ENCODE measurements at places on chromosomes 7 and 10.
A peak's percentile ranks its signal among the peaks of the same experiment; 100 is the strongest.

DNA sequence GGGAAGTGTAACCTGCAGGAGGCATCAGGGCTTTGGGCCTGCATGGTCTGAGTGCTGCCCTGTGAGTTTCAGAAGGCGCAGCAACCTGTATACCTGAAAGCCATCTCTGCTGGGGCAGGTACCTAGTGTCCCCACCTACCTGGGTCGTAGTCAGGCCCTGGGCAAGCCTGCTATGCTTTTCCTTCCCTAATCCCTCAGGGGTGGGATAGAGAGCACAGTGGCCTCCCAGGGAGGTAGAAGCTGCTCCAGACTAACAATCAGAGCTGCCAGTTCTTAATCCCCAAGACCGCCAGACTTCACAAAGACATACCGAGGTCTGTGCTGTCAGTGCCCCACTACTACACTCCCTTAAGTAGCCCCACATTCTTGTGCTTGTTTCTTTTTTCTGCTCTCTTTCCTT lies 52.0 kb downstream of the PTEN start:
- peak; percentile 70 for DNase-seq

- DNase-seq = no peak
Observed at GRCh38 chr10:63627881-63628296, 106.7 kb downstream of the REEP3 start.

DNA sequence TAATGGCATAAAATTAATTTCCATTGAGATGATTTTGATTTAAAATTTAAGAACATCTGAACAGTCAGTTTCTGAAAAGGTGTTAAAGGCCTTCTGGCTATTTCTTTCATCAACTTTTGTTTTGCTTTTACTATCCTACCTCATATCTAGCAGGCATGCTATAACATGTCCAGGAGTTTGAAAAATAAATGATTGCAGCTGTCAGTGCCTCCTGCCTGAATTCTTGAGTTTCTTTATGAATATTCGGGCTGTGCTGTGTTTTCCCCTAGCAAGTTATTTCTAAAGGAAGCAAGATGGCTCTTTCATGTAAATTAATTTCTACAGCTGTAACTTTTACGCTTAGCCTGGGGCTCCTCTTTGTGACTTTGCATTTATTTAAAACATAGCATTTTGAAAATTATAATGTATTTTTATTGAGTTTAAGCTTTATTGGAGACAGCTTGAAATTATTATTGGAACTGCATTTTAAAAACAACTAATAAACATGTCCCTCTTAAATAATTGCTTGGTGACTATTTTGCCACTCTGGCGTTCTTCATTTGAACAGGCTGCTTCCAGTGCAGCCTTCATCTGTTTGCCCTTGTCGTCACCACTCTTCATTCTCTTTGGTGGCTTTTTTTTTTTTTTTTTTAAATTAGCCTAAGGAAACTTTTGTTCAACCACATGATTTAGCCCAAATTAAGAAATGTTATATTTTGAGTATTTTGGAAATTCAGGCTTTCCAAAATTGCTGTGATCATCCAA lies 1083.4 kb upstream of the LRRN3 start:
- DNase-seq = no peak

DNA sequence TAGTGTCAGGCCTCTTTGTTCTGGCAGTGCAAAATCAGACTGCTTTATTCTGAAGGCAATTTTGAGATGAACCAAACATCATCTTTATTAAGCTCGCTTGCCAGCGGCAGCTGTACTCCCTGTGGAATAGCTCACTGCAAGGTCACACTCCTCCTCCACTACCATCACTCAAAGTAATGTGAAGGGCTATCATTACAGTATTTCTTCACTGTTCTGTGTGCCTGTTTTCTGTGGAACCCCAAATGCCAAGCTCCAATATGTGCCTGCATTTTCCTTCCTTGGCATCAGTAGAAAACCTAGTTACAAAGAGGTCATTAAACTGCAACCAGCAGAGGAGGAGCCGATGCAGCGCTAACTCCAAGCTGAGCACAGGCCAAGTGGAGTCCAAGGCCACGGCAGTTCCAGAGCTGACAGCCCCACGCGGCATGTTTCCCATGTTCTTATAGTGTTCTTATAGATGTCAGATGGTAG lies 21.4 kb downstream of the BCCIP start:
- no peak for DNase-seq

DNA sequence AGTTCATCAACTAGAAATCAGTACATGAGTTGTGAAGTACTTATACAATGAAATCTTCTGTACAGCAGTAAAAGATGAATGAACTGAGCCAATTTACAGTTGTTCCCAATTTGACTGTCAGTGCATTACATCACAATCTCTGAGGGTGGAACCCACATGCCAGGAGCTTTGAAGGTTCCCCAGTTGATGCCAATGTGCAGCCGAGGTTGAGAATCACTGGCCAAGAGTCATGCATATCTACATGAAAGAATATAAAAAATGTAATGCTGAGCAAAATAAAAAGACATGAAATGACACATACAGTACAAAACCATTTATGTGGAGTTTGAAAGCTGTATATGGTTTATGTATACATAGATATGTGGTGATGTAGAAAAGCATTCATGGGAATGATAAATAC lies 22.1 kb upstream of the CCNJ start:
- DNase-seq = no peak

GRCh38 chr10:88617772-88618300 lies 31.3 kb downstream of the LIPJ start:
- no peak for DNase-seq

DNA sequence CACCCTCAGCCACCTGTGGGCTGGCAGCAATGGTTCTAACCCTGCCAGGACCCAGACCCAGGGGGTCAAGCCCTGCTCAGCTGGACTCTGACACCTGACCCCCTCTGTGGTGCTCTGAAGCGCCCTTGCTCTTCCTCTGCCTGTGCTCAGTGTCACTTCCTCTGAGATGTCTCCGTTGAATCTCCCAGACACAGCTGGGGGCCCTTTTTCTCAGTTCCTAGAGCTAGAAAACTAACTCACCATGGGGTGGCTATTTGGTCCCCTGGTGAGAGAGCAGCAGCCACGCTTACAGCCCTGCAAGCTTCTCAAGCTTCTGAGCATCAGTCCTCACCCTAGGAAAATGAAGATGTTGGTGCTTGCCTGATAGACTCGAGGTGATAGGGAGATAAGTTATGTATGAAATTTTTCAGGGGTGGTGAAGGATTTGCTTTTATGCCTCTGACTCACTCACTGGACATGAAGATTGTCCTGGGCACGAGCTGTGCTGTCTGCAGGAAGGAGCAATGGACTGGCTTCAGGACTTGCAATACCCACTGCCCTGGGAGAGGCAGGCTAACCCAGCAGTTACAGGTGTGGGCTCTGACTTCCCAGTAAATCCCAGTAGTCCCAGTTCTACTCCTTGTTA lies 29.6 kb downstream of the COL13A1 start:
- peak; percentile 46 for DNase-seq

DNA sequence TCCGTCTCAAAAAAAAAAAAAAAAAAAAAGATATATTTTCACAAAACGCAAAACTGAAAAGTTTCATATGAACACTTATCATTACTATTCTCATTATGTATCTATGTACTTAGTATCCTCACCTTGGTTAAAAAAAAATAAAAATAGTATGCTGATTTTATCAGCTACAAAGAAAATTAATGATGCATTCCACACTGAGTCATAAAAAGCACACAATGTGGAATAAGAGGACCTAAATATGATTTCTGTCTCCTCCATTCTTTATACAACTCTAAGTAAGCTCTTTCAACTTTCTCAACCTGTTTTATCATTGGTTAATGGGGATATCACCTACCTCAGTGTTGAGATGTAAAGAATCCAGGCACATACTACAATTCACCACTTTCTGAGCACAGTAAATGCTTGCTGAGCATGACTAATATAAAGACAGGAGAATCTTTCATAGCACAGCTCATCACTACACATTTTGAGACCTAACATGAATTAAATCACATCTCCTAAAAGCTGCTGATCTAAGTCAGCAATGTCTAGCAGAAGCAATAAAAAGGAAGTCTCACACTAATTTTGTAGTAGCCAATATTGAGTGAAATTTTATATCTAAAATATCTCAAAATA lies 2.7 kb downstream of the SNX13 start:
- DNase-seq = peak; percentile 11

DNA sequence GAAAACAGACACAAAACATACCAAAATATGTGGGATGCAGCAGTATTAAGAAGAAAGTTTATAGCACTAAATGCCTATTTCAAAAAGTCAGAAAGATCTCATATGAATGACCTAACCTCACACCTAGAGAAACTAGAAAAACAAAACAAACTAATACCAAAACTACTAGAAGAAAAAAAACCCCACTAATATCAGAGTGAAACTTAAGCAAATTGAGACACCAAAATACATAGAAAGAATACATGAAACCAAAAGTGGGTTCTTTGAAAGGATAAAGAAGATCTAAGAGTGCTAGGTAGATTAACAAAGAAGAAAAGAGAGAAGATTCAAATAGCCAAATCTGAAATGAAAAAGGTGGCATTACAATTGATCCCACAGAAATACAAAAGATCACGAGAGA lies 494.1 kb downstream of the SH2D4B start:
- no peak for DNase-seq

DNA sequence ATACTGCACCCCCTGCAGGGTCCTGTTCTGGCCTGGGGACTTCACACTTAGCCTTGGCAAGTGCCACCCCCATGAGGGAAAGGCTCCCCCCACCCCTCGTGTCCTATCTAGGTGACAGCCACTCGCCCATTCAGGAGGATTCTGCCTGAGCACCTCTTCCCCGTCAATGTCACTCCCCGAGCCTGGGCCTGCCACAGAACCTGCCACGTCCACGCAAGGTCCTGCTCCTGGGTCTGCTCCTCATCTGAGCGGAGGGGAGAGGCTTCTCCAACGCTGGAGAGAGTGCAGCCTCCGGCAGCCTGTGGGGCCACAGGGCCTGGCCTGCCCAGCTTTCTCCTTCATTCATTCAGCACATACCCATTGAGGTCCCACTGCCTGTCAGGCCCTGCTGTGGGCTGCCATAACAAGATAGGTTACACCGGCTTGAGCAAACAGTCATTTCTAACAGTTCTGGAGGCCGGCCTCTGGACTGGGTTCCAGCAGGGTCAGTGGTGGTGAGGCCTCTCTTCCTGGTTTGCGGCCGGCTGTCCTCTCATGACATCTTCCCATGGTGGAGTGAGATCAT lies 92.0 kb upstream of the RET start:
- no peak for DNase-seq

DNA sequence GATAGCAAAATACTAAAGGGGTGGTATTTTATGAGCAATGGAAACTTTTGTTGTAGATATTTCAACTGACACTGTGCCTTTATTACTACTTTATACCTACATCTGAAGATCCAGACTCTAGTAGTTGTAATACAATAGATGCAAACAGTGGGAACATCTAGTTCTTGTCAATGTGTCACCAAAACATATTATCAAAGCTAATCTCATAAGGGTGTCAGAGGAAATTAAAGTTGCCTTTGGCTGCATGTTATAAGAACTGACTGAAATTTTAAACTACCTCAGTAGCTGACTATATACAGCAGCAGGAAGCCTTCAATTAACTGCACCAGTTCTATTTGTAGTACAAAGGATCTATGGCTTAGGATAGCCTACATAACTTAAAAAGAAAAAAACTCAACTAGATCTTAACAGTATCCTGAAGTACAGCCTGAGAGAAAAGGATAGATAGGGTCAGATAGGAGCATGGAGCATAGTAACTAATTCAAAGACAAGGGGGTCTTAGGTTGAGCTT lies 30.9 kb downstream of the HDAC9 start:
- DNase-seq = no peak

DNA sequence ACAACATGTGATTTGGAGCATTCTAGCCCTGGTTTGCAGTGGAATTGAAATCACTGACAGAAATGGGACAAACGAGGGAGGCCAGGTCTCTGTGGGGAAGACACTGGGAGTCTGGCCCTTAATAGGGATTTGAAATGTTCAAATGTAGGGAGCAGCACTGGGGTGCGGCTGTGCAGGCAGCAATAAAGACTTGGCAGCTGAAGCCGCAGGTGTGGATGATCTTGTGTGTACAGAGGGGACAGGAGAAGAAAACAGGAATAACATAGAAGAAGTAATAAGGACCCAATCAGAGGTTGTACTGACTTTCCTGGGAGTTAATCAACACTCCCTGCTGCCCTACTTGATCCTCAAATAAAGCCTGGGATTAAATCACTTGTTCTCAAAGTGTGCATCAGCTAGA lies 127.6 kb upstream of the PTN start:
- DNase-seq = no peak

DNA sequence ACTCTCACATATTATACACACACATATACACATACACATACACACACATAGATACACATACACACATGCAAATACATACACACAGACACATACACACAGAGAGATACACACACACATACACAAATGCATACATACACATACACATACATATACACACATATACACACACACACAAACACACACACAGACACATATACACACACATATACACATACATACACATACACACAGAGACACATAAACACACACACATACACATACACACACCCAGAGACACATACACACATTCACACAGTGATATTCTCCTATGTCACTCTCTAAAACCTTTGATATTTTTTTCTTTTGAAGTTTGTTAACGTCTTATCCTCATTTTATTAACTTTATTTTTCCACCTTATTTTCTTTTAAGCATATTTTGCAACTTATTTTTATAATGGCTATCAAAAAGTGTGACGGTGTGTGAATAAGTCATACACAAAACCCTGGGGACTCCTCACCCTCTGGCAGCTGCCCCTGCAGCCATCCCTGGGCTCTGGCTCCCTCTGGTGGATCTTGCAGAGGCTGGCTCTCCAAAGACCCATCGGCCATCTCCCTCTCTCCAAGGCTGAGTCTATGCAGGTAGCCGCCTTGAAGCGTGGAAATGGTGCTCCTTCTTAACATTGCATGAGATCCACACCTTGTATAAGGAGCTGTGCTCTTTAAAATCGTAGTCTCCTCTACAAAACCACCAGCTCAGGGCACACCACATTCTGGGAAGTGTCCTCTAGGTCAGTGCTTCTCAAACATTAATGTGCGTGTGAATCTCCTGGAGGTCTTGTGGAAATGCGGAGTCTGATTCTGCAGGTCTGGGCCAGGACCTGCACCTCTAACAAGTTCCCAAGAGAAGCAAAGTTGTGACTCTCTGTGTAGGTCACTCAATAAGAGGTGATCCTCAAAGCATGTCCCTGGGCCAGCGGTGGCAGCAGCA lies 4.1 kb upstream of the C10orf120 start:
- DNase-seq = peak; percentile 53

DNA sequence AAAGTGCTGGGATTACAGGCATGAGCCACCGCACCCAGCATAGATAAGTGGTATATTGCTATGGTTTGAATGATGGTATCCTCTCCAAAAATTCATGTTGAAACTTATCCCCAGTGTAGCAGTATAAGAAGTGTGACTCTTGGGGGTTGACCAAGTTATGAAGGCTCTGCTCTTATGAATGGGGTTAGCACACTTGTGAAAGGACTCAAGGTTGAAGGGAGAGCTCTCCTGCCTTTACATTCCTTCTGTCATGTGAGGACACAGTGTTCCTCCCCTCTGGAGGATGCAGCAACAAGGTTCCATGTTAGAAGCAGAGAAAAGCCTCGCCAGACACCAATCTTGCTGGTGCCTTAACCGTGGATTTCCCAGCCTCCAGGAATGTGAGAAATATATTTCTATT lies 58.0 kb downstream of the ADK start:
- DNase-seq = no peak
